Substantia nigra (tissue), 51 donors: ENCODE measurements at places on chromosomes 4 and X.

DNA sequence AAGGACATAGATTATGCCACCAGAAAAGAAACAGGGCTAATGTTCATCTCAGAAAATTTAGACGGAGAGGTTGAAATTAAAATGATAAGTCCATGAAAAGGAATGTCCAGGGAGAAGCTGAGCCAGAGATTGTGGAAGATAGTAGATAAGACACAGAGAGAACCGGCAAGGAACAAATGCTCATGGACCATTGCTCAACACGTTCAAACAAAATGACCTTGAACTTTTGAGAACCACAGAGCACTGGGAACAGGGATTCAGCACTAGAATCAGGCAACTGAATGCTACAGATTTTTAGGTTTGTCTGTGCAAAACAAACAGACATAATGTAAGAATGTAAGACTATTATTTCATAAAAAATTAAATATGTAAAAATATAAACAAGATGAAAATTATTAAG is 206.3 kb downstream of the PDGFC start:
- no peak for DNase-seq

- DNase-seq, result no peak
Measured at GRCh38 chrX:103513476-103514108, 5.7 kb downstream of the RAB40A start.

- DNase-seq, result no peak
Measured at GRCh38 chr4:129371926-129372325, 276.0 kb downstream of the C4orf33 start.

- DNase-seq, result no peak
Measured at GRCh38 chr4:105113800-105114199, 32.9 kb upstream of the TET2 start.
